ENCODE measurements at places on chromosomes 13 and 19. TPM values are rescaled to one million over a fixed set of nuclear protein-coding genes. Genes with fewer than 3 reads are reported as not detected.

DNA sequence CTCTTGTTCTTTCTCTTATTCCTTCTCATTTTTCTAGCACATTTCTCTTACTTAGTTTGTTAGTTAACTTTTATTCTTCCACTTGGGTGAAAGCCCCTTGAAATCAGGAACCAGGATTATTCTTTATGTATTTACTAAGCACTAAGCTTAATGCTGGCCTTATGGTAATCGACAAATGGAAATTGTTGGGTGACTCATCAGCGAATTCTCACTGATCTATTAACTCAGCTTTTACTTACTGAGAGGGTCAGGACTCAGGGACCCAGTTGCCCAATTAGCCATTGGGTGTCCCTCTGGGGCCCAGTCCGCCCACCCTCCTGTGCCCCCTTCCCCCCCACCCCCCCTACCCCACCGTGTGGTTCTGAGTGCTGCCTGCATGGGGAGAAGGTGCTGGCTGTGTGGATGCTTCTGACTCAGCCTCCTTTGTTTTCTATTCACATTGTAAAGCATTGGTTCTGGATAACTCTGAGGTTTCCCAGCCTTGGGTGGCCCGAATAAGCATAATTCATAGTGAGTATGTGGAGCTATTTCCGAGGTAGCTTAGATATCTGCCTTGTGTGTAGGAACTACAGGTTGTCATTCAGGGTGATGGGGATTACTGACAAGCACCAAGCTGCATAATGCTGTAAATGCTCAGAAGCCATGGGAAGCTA lies 240.9 kb downstream of the FGF9 start:
- no peak overlapping the region for H3K4me3 ChIP-seq
- no peak for DNase-seq
- H3K4me1 ChIP-seq: no peaks in the 10 kb centered on the region
- H3K27me3 ChIP-seq: no peaks in the 10 kb centered on the region

DNA sequence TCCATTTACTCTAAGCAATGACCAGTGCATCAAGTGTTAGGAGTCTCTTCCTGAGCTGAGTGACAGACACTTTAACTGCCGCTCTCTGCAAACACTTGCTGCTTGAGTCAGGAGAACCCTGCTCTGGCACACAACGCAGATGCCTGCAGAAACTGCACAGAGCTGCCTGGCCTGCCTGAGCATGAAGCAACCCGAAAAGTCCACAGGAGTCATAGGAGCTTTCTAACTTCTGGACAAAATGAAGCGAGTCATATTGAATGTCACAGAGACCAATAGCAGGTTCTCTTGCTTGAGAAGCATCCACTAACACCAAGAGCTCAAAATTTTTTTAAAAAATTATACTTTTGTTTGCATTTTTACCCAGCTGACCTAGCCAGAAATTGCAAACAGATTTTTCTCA lies 232.4 kb downstream of the LHFPL6 start:
- no peak for DNase-seq
- no peaks in the 10 kb centered on the region for H3K4me1 ChIP-seq
- H3K4me3 ChIP-seq: no peak overlapping the region
- no peak overlapping the region for H3K27ac ChIP-seq

- H3K27me3 ChIP-seq: no peaks in the 10 kb centered on the region
- H3K4me3 ChIP-seq: no peak overlapping the region
- H3K36me3 ChIP-seq: no peaks in the 10 kb centered on the region
- no peak overlapping the region for H3K27ac ChIP-seq
Observed at GRCh38 chr13:109650861-109651260, 135.5 kb downstream of the IRS2 start.

DNA sequence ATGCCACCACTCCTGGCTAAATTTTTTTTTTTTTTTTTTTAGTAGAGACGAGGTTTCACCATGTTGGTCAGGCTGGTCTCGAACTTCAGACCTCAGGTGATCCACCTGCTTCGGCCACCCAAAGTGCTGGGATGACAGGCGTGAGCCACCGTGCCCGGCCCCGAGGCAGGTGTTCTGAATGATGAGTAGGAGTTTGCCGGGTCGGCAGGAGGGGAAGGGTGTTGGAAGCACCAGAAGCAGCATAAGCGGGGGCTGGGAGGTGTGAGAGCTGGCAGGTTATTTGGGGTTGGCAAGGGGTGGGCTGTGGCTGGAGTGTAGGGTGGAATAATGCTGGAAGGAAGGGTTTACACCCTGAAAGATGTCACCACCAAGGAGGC lies 1.8 kb downstream of the SPPL2B start:
- H3K27me3 ChIP-seq: no peaks in the 10 kb centered on the region
- no peak for DNase-seq
- H3K36me3 ChIP-seq: no peaks in the 10 kb centered on the region
- H3K4me3 ChIP-seq: no peak overlapping the region
- H3K27ac ChIP-seq: no peak overlapping the region

GRCh38 chr13:39259371-39260140 lies 221.3 kb downstream of the NHLRC3 start:
- no peaks in the 10 kb centered on the region for H3K4me1 ChIP-seq
- DNase-seq: no peak
- H3K36me3 ChIP-seq: no peaks in the 10 kb centered on the region

DNA sequence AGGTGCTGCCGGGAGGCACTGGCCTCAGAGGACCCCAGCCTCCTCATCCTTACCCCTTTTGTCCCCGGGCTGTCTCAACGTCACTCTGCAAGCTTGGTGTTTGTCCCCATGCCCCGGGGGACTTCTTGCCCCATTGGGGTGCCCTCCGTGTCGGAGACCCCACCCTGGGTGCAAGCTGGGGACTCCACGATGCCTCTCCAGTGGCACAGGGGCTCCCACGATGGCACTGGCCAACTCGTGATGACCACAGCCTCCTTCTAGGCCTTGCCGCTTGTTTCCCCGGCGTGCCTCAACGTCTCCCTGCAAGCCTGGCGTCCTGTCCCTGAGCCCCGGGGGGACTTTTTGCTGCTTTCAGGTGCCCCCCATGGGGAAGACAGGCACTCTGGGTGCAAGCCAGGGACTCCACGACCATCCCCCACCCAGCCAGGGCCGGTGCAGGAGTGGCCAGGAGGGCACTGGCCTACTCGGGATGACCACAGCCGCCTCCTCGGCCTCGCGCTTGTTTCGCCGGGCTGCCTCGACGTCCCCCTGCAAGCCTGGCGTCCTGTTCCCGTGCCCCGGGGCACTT lies 237.0 kb downstream of the TUBA3C start:
- no peak overlapping the region for H3K4me3 ChIP-seq
- H3K4me1 ChIP-seq: no peaks in the 10 kb centered on the region
- H3K36me3 ChIP-seq: no peaks in the 10 kb centered on the region
- no peaks in the 10 kb centered on the region for H3K27me3 ChIP-seq
- DNase-seq: no peak

- no peak overlapping the region for H3K4me3 ChIP-seq
- DNase-seq: no peak
- H3K36me3 ChIP-seq: no peaks in the 10 kb centered on the region
- no peaks in the 10 kb centered on the region for H3K27me3 ChIP-seq
Observed at GRCh38 chr13:111029957-111030609, 85.0 kb upstream of the ARHGEF7 start.

DNA sequence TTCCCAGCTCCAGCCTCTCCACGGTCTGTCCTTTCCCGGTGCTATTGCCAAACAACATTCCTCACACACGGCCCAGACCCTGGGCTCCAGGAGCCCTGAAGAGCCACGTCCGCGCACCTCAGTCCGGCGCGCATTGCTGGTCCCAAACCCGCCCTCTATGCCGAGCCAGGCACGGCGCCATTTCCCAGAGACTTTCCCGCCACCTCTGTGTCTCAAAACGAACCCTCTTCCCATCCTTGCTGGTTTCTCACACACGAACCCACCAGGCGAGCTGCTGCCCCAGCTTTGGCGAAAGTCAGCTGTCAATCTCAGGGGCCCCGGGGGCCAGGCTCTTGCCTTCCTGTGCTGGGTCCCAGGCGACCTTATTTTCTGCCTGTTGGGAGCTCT lies 28.0 kb upstream of the F7 start:
- peak; percentile 38 for DNase-seq
- H3K36me3 ChIP-seq: no peaks in the 10 kb centered on the region
- no peaks in the 10 kb centered on the region for H3K4me1 ChIP-seq
- no peak overlapping the region for H3K4me3 ChIP-seq
- H3K27me3 ChIP-seq: no peaks in the 10 kb centered on the region

DNA sequence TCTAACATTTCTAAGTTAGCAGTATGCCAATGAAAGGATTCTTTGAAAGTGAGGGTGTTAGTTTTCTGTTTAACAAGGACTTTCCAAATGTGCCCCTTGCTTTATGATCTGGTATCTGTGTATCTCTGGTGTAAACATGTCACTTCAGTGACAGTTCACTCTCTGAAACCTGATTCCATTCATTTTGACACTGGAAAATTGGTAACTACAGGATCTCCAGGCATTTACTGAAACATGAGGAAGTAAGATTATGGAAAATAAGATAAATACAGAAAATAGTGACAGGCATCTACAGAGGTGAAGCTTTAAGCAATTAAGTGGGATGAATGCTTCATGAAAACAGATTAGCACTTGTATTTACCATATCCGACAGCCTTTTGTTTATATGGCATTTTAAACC lies 101.6 kb upstream of the MYO16 start:
- no peaks in the 10 kb centered on the region for H3K27me3 ChIP-seq
- H3K4me3 ChIP-seq: no peak overlapping the region
- H3K27ac ChIP-seq: no peak overlapping the region

DNA sequence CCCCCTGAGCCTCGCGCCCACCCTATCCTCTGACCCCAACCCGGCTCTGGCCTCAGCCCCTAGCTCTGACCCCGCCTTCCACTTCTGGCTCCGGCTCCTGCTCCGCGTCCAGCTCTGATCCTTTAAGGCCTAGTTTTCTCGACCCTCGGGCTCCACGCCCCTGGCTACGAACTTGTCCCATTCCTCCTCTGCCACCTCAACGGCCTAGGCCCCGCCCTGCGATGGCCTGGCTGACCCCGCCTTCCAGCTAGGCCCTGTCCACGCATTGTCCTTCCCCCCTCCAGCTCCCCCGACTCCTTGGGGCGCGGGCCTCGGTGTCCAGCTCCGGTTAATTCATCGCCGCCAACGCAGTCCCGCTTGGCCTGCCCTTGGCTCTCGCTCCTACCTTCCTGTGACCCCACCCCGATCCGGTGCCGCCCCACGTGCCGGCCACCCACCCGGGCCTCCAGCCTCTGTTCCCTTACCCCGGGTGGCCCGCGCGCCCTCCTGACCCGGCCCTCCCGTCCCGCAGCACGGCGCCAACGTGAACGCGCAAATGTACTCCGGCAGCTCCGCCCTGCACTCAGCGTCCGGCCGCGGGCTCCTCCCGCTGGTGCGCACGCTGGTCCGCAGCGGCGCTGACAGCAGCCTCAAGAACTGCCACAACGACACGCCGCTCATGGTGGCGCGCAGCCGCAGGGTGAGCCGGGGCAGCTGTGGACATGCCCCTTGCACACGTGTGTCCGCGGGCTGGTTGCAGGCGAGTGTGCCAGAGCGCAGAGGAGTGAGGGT lies 9.4 kb downstream of the BCL3 start:
- no peak overlapping the region for H3K4me3 ChIP-seq
- H3K27ac ChIP-seq: no peak overlapping the region
- H3K4me1 ChIP-seq: peaks cover 36% of the 10 kb centered on the region
- no peaks in the 10 kb centered on the region for H3K27me3 ChIP-seq

DNA sequence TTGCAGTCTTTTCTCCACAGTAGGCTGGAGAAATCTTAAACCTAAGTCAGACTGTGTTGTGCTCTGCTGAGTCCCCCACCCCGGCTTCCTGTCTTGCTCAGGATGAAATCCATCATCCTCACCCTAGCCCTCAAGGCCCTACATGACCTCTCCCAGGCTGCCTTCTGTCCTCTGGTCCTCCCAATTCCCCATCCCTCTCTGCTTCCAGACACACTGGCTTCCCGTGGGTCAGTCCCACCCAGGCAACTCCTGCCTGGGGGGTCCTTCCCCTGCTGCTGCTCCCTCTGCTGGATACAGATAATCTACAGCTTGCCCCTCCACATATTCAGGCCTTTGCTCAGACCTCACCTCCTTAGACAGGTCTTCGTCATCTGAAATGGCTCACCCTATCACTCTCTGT lies 18.4 kb upstream of the CBY2 start:
- H3K27ac ChIP-seq: no peak overlapping the region
- no peak overlapping the region for H3K4me3 ChIP-seq
- no peaks in the 10 kb centered on the region for H3K36me3 ChIP-seq
- H3K27me3 ChIP-seq: no peaks in the 10 kb centered on the region
- DNase-seq: no peak

- no peaks in the 10 kb centered on the region for H3K27me3 ChIP-seq
- H3K27ac ChIP-seq: no peak overlapping the region
- no peaks in the 10 kb centered on the region for H3K36me3 ChIP-seq
- no peak for DNase-seq
- H3K4me3 ChIP-seq: no peak overlapping the region
- H3K4me1 ChIP-seq: no peaks in the 10 kb centered on the region
Observed at GRCh38 chr13:44818428-44818827, 170.8 kb downstream of the NUFIP1 start.

DNA sequence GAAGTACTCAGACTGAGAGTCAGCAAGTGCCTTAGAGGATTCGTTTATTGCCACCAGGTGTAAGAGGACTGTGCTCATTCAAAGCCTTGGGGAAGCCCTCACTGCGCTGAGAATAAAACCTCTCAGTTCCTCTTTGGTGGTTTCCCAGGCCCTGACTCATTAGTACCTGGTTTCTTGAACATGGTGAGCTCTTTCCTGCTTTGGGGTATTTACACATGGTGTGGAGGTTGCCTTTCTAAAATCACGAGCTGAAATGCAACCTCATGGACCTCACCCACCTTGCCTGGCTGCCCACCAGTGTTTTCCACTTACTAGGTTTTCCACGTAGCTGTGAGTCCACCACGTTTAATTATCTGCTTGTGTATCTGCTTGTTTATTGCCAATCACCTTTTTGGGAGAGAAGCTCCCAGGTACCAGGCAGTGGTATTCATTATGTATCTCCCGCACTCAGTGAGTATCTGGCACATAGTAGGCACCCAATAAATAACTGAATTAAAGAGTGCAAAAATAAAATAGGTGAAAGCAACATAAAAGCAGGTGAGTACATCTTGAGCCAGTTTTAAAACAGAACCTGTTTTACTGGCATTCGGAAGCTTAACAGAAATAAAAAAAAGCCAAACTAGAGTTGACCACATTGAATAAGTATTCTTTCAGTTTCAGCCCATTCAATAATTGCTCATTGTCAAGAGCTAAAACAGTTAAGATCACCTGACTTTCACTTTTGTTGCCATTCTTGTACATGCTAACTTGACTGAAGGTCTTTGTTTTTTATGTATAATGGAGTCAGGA lies 533.0 kb downstream of the MYO16 start:
- no peaks in the 10 kb centered on the region for H3K4me1 ChIP-seq
- no peak for DNase-seq
- H3K27ac ChIP-seq: no peak overlapping the region

DNA sequence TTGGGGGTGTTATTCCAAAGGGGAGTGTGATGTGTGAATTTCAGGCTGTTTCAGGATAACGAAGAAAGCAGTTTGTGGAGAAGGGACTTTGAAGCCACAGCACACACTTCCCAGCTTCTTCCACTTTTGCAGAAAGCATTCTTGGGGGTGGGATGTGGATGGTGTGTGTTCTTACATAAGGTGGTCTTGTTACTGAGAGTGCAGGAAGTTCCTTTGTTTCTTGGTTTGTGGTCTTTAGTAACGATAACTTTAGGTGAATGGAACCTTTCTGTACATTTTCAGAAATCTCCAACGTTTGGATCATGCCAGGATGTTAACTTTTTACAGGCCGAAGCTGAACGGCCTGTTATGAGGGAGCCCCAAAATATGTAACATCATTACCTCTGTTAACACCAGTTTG lies 251.8 kb downstream of the KCNRG start:
- H3K27me3 ChIP-seq: no peaks in the 10 kb centered on the region
- no peaks in the 10 kb centered on the region for H3K36me3 ChIP-seq
- no peak overlapping the region for H3K4me3 ChIP-seq
- DNase-seq: no peak

SIGLEC8 gene
- total RNA-seq: not detected

ERICH4 gene
- not detected for total RNA-seq

ZNF230 gene
- total RNA-seq: 4.9 TPM

EFNA2 gene
- total RNA-seq: not detected

FCHO1 gene
- 37.7 TPM for total RNA-seq

CBARP gene
- 0.80 TPM for total RNA-seq

CBLC gene
- not detected for total RNA-seq

KIR2DL3 gene
- total RNA-seq: not detected

KLK4 gene
- not detected for total RNA-seq

Measured in CD8-positive, alpha-beta memory T cell (primary cell).